ENCODE measurements at places on chromosomes 5 and 9.
A peak's percentile ranks its signal among the peaks of the same experiment; 100 is the strongest.

DNA sequence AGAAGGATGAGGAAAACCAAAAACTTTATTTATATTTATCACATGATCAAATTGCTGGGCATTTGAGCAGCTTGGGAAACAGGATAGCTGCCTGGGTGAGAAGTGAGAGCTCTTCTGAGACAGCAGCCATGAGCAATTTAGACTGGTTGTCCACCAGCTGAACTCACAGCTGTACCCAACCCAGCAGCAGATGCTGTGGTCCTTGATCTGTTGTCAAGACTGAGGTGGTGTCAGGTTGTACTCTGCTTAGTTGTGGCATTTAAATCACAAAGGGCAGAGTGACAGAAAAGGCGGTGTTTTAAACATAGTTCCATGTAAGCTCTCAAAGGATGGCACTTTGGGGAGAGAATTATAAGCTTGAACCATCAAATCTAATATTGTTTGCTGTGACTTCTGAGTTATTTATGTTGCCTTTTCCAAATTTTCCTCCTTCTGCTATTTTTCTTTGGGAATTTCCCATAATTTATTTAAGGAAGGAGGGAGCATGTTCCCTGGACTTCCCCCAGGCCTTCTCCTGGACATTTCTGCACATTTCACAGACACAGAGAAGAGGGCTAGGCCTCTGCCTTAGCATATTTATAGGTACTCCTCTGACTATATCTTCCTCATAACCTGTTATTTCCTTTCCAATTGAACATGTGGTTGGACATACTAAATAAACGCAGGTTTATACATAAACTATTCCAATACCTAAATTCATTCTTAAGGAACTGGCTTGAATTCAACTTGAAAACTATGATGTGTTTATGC lies 117.7 kb upstream of the FER start:
- no peak for ATAC-seq

DNA sequence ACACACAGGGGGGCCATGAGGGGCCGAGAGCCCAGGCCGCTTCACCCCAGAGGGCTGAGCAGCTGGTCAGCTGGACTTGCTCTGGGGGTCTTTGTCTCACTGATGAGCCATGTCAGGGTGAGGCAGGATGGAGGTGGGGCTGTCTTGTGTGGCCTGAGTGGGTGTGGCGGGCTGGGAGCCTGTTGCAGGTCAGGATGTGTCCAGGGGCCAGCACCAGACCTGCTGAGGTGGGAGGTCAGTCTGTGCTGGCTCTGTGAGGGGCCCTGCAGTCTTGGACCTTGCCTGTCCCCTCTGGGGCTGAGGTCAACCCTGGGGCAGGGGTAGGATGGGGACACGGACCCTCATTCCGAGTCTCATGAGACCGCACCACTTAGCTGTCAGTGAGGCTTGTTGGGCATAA lies 56.9 kb downstream of the RXRA start:
- ATAC-seq: no peak

DNA sequence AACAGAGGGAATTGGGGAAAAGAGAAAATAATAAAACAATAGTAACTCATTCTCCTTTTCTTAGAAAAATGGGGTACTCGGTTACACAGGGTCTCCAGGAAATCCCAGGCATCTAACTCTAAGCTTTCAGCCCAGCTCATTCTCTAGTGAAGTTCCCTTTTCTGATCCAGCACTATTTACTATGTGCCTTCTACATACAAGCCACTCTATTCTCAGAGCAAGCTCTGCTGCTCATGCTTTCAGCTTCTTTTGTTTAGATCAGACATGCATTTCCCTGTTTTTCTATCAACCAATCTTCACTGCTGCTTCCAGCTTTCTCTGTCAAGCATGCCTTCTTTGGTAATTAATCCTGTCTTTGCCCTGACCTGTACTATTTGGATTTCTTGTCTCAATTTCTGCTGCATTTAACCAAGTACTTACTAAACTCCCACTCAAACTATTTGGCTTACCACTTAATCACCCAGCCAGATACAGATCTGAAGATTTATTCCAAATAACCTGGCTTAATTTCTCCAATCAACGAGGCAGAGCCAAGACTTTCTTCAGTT lies 25.3 kb downstream of the OSMR start:
- ATAC-seq: peak; percentile 34

DNA sequence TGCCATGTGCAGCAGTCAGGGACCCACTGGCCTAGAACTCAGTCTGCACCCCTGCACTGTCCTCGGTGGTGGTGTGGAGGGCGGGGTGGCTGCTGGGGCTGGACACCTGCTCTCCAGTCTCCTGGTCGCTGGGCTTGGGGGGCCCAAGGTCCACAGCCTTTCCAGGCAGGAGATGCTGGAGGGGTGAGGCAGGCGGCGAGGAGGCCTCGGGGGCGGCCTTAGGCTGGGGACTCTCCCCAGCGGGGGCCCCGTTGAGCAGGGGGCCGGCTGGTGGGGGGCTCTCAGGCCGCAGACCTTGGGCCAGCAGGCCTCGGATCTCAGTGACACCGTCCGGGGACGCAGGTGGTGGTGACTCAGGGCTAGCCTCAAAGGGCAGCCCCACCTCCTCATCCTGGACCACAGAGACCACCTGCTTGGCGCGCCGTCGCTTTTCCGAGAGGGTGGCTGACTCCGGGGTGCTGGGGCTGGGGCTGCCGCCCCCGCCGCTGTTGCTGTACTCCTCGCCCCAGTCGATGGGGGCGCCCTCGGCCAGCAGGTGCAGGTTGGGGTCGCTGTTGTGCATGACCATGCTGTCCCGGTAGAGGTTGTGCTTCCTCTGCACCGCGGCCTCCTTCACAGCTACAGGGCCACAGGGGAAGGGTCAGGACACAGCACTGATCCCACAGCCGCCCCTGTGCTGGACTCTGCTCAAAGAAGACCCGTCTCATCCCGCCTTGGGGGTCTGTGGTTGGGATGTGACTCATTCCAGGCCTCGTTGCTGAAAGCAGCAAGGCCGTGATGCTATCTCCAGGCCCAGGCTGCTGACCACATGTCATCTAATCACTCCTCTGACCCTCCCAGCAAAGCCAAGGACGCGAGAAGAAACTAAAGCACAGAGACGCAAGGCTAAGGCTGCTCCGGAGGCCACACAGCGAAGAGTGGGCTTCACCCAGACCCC lies 55.8 kb downstream of the LRSAM1 start:
- peak; percentile 0 for ATAC-seq

GRCh38 chr5:149337736-149338135 lies 7.6 kb upstream of the GRPEL2 start:
- ATAC-seq: no peak

- no peak for ATAC-seq
Observed at GRCh38 chr9:124954255-124954654, 13.4 kb upstream of the GOLGA1 start.

GRCh38 chr9:108852079-108852478 lies 3.7 kb downstream of the ACTL7B start:
- ATAC-seq: no peak

DNA sequence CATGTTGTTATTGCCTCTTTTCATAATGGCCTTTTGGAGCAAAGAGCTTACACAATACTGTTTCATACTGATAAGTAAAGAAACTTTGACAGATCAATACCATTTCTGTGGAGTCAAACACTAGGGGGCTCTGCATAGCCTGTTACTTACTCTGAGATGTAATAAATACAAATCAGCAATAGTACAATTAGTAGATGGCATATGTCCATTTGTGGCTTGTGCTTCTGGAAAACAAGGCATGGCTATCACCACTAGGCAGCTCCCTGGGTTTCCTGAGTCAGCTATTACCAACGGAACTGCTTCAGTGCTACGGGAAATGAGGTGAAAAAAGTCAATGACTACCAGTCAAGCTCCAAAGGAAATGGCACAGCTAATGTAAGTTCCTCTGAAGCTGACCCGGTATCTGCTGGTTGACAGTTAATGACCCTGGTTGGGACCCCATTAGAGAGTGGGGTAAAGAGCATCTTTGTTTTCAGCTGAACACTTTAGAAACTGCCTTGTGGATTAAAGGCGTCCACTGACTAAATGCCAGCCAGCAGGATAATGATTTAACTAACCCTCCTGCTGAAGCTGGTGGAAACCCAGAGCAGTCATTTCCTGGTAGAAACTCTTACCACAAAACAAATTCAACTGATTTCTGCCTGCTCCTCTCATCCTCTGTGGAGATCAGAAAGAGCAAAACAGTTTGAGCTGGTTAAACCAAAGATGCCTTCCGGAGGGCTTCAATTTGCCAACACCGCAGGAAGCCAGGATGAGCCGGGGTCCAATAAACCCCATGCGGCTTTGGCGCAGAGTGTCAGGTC lies 69.0 kb upstream of the FAM169A start:
- peak; percentile 56 for ATAC-seq

DNA sequence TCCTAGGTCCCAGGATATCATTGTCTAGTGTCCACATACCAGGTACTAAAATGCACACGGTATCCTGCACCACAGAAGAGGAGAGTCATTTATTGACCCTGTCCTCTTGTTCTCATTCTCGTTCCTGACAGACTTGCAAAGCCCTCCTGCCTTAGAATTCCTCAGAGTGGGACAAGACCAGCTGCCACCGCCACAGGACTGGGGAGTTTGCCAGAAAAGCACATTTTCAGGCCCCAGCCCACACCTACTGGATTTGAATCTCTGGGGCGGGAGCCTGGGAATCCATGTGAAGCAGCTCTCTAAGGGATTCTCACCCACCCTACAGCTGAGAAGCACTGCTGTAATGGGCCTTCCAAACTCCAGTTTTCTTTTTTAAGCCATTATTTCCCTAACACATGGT lies 68.0 kb upstream of the FANCC start:
- no peak for ATAC-seq

Measured in esophagus mucosa (tissue), 1 donor.